ENCODE measurements at places on chromosomes 2 and 18.

DNA sequence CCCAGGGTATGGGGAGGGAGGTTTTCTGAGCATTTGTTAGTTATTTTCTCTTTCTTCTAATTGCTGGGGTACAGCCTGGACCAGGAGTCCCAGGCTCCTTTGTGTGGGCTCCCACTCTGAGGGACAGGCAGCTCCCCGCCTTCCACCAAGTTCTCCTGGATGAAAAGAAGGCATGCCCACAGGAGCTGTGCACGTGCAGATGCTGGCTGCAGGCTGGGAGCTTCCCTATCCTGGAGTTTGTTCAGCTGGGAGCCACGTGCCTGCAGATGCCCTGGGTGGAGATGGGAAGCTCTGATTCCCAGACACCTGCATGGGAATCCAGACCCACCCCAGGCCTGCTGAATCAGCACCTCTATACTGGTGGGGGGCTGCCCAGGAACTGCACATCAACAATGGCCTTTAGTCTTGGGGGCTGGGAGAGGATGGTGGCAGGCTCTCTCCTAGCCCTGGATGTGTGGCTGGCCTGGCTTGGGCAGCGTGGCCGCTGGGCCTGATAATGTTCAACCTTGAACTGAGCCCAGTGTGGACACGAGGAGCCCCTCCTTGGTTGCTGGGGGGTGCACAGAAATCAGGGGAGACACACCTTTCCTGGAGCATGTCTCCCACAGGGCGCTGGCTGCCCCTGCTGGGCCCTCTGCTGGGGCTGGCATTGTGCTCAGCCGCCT is 233.6 kb upstream of the HS6ST1 start:
- DNase-seq, result no peak

GRCh38 chr2:207334624-207335371 is 169.1 kb upstream of the KLF7 start:
- no peak for DNase-seq

DNA sequence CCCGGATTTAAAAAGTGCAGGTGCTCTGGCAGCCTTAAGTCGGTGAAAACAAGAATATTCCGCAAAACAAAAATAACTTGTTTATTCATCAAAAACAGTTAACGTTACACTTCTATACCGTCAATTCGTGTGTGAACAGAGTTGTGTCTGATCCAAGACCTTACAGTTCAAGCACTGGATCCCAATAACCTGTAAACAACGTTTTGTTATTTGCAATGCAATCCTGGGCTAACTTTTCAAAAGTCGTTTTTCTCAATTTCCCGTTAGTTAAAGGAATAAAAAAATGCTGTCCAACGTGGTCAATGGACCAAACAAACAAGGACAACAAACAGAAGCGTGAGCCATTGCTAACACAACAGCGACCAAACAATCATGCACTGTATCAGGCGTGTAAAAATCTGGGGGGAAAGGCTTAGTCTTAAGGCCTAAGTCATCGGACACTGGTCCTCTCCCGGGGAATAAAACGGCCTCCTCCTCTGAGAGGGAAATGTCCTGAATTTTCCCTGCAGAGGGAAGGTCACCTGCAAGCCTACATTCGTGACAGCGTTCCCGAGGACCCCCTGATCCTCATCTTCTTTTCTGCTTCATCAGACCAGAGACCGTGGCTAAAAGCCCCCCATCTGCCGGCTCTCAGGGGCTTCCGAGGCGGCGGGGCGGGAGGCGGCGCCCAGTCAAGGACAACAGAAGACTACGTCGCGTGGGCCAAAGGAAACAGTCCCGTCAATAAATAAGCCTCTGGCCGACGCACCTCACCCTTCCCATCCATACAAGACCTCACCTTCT is 490 bp downstream of the NDUFS1 start:
- no peak for DNase-seq

DNA sequence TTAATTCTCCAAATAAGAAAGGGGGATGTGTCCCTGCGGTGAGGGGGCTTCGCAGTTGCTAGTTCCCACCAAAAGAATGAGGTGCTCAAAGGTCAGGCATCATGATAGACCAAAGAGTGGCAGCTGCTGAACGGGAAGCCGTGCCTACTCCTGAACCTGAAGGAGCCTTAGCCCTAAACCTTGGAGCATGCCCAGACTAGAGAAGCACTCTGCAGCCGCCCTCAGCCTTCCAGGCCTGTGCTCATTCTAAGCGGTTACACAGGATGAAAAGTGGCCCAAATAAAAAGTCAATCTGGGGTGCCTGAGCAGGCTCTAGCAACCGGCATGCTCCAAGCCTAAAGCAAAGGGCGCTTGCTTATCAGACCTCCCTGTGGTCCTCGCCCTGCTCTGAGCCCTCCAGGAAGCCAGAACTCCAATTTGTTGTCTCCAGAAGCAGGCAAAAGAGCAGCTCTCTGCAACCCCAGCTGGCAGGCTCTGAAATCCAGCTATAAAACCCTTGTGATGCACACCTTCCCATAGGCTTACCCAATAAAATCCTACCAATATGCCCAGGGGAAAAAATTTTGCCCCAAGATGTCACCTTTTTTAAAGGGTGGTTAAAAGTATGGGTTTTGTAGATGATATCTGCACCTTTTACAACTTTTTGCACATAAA is 17.5 kb downstream of the UXS1 start:
- no peak for DNase-seq

- DNase-seq, result no peak
Measured at GRCh38 chr2:173734797-173735196, 230.4 kb downstream of the SP3 start.

DNA sequence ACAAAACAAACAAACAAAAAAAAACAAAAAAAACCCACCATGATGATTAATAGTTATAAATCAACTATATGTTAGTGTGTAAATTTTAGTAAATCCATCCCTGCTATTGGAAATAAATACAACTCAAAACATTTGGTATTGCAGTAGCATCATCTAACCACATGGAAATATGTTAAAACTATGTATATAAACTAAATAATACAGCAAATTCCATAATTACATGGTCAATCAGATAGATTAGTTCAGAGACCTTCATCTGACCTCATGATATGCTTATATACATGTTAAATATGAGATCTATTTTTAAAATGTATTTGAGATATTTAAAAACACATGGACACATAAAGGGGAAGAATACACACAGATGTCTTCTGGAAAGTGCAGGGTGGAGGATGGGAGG is 384.2 kb downstream of the TMX3 start:
- DNase-seq, result no peak

DNA sequence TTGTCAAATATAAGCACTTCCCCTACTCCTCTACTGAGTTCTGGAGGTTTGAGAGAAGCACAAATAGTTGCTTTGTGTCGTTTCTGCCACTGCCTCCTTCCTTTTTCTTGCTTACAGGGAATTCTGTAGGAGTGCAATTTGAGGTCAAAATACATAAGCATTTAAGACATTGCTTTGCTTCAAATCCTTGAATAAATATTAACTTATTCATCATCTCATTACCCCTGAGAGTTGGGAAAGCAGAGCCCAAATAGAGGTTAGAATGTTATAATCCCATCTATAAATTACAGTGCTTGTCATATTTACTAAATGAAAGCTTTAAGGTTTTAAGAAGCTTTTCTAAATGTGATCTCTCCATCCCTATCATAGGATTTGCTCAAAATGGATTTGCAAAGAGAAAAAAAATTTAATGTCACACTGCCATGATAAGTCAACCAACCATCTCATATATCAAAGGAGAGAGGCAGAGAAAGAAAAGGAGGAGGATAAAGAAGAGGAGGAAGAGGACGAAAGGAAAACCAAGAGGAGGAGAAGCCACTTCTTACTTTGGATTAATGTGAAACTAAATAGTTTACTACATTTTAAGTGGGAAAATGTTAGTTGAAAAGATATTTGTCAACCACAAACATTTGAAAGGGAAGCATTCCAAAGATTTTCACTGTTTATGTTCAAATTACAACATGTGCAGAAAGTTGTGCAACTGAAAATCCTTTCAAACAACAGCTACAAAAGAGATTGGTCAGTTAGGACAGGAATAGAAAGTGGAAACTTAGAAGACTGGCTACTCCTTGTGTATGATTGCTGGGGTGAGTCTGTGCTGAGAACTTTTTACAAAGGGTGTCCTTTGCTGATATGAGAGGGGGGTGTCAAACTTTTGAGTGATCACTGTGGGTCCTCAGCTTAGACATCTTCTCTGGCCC is 277.3 kb upstream of the FN1 start:
- no peak for DNase-seq

DNA sequence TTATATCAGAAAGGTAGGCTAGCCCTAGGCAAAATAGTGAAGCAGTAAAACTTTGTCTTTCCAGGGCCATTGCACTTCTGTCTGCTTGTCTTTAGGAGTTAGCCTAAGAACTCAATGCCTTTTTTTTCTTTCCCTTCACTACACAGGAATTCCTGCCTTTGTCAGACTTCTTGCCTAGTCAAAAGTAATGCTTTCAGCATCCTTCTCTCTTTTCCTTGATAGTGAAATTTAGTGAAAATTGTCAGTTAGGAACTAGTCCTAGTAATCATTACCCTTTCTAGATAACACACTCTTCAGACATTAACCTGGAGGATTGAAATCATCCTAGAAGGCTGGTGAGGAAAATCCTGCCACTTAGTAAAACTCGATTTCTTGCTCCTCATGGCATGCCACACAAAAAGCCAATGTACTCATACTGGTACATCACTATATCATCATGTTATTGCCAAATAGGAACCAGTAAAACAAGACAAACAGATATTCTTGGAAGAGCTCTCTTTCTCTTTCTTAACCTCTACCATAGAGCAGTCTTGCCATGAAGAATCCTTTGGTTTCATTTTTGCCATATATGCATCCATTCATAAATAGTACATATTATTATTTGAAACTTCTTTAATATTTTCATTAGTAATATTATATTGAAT is 320.5 kb downstream of the CTNNA2 start:
- DNase-seq, result no peak

- DNase-seq, result no peak
Measured at GRCh38 chr2:119248311-119248710, 24.7 kb downstream of the STEAP3 start.

GRCh38 chr2:221420245-221420644 is 151.9 kb downstream of the EPHA4 start:
- no peak for DNase-seq

DNA sequence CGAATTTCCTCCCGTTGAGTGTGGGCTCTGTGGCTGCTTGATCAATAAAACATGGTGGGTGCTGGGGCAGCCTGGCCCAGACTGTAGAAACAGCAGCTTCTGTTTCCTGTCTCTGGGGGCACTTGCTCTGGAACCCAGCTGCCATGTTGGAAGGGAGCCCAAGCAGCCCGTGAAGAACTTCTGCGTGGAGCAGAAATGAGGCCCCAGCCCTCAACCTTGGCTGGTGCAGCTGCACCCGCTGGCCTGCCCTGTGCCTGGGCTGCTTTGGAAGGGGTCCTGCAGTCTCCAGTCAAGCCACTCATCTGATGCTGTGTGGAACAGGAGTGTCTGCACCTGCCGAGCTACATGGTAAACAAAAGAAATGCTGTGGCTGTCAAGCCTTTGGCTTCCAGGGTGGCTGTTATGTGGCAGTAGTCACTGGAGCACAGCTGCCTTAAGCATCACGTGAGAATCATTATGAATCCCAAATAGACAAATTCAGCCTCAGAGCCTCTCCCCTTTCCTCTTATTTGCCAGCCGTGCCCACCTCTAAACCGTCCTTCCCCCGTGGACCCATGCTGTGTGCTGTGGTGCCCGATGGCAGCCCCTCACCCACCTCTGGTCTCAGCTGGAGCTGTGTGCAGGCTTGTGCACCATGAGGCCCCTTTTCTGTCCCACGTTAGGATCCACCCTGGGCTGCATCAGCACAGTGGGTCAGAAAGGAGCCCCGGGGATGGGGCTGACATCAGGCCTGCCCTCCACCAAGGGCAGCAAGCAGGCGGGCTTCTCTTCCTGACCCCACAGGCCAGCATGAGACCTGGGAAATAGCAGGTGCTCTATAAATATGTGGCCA is 134.0 kb upstream of the HDAC4 start:
- DNase-seq, result no peak

DNA sequence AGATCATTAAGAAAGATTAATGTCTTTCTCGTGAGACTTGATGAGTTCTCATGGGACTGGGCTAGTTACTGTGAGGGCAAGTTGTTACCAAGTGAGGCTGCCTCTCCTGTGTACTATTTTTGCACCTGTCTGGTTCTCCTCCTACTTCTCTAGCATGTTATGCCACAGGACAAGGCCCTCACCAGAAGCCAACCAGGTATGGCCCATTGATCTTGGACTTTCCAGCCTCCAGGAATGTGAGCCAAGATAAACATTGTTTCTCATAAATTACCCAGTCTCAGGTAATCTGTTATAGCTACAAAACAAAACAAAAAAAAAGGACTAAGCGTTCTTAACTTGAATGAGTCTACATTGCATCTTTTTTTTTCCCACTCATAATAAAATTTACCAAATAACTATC is 184.1 kb downstream of the CDH7 start:
- no peak for DNase-seq

- DNase-seq, result no peak
Measured at GRCh38 chr2:206075113-206075512, 10.9 kb downstream of the INO80D start.

DNA sequence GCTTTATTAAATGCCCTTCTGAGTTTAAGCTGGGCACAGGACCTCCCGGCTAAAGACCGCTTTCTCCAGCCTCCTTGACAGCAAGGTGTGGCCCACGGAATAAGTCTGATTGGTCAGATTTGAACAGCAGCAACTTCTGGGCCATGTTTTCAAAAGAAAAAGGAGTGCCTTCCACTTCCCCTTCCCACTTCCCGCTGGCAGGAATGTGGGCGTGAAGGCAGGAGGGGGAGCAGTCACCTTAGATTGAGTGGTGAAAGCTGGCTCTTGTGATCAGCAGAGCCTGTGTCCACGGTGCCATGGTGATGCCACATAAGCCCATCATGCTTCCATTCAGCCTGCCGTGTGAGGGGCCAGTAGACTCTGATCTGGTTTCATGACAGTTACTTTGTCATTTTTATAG is 136.6 kb upstream of the GLI2 start:
- peak; percentile 9 for DNase-seq

Measured in NCI-H1417 (cell line).